ENCODE measurements at places on chromosomes 16 and 17.
A peak's percentile ranks its signal among the peaks of the same experiment; 100 is the strongest.

- DNase-seq, result no peak
Observed at GRCh38 chr17:10156599-10156947, 41.8 kb downstream of the GAS7 start.

DNA sequence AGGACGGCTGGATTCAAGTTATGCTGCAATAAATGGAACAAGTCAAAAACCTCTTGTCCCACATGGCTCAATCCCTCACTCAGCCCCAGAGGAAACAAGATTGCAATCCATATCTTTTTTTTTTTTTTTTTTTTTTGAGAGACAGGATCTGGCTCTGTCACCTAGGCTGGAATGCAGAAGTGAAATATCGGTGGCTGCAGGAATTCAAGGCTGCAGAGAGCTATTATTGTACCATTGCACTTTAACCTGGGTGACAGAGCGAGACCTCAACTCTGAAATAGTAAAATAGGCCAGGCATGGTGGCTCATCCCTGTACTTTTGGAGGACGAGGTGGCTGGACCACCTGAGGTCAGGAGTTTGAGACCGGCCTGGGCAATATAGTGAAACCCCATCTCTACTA is 2.7 kb upstream of the PDE6G start:
- DNase-seq, result no peak

GRCh38 chr16:27293343-27293742 is 20.4 kb upstream of the IL4R start:
- no peak for DNase-seq

DNA sequence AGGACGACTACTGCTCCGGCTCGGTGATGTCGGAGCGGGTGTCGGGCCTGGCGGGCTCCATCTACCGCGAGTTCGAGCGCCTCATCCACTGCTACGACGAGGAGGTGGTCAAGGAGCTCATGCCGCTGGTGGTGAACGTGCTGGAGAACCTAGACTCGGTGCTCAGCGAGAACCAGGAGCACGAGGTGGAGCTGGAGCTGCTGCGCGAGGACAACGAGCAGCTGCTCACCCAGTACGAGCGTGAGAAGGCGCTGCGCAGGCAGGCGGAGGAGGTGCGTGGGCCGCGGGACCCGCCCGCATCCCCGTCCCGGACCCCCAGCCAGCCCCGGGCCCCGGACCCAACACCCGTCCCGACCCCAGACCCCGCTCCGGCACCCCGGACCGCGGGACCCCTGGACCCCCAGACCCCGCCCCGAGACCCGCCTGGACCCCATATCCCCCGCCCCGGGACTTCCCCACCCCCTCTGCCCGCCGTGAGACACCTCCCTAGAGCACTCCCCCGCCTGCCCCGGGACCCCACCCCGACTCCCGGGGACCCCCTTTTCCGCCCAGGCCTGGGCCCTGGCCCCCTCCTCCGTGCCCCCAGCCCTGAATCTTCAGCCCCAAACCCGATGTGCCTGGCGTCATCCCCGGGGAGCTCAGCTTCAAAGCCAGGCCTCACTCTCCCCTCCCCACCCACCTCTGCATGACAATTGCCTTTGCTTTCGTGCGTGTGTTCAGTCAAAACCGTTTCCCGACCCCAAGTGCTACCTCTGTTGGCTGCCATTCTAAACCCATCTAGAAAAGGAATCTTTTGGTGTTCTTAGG is 594 bp downstream of the MAPK8IP3 start:
- DNase-seq, result no peak

DNA sequence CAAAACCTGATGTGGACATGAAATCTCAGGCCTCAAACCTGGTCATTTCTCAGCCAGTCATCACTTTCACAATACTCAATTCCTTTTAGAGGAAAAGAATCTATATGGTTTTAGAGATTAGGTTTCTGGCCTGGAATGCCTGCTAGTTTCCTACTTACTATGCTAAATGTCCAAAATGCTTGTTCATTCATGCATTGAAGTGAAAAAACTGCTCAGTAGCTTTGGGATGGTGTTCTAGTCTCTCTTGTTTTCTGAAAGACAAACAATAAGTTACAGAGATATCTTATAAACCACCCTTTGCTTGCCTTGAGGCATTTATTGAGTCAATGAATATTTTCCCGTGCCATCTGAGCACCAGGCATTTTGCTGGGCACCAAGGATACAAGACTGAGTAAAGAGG is 1146.5 kb upstream of the GOT2 start:
- no peak for DNase-seq

- no peak for DNase-seq
Observed at GRCh38 chr17:5581655-5582054, 2.7 kb downstream of the NLRP1 start.

- no peak for DNase-seq
Observed at GRCh38 chr17:62206550-62206949, 141.5 kb upstream of the MED13 start.

GRCh38 chr16:84718-85406 is 6.8 kb downstream of the MPG start:
- DNase-seq, result peak; percentile 51

GRCh38 chr17:1179112-1179817 is 516 bp downstream of the ABR start:
- DNase-seq, result no peak

GRCh38 chr16:81885976-81886586 is 107.0 kb downstream of the PLCG2 start:
- no peak for DNase-seq

- DNase-seq, result no peak
Observed at GRCh38 chr16:9258423-9259051, 167.1 kb downstream of the HAPSTR1 start.

DNA sequence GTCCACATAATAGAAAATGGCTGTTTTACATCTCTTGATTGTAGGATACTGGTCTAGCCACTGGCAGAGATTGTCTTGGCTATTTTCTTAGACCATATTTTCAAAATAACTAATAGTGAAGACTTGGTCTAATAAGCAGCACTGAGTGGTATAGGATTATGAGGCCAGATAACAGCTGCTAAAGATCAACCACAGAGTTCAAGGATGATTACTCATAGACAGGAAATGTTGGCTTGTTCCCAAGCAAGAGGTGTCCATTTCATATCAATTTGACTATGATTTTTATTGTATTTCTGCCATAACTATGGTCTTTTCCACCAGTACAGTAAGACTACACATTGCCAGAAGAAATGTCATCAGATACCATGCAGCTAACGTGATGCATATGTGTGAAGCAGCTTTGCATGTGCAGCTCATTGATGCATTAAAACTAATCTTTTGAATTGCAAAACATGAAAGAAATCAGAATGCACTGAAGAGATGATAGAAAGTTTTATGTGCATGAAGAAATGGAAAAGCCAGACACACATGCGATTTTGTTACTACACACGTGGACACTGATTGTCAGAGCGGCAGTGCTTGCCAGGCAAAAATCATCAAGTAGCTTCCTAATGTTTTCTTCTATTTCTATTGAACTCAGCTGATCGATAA is 693.3 kb downstream of the CDH11 start:
- DNase-seq, result peak; percentile 1

GRCh38 chr16:9049241-9049640 is 42.2 kb upstream of the HAPSTR1 start:
- no peak for DNase-seq

- DNase-seq, result peak; percentile 9
Observed at GRCh38 chr16:56743840-56744239, 13.9 kb downstream of the NUP93 start.

- DNase-seq, result no peak
Observed at GRCh38 chr17:31721291-31722025, 137.6 kb downstream of the COPRS start.

GRCh38 chr17:19316761-19317358 is 45.7 kb downstream of the B9D1 start:
- no peak for DNase-seq

- peak; percentile 35 for DNase-seq
Observed at GRCh38 chr17:58084317-58084981, 1.2 kb downstream of the DYNLL2 start.
